ENCODE measurements at places on chromosomes 4 and X.

GRCh38 chrX:120740072-120740471, 110.2 kb upstream of the C1GALT1C1 start:
- no peak for DNase-seq

GRCh38 chr4:54746218-54746617, 88.5 kb downstream of the KIT start:
- DNase-seq = peak; percentile 5

GRCh38 chr4:138439143-138439581, 197.0 kb upstream of the SLC7A11 start:
- DNase-seq = no peak

- DNase-seq = no peak
These were observed 967.2 kb downstream of the RPA4 start for GRCh38 chrX:97850911-97851310.

- peak; percentile 82 for DNase-seq
These were observed 120.3 kb upstream of the PRKG2 start for GRCh38 chr4:81335122-81335912.

GRCh38 chr4:148214529-148215166, 227.6 kb downstream of the NR3C2 start:
- no peak for DNase-seq

GRCh38 chr4:84870398-84871163, 95.9 kb downstream of the WDFY3 start:
- peak; percentile 44 for DNase-seq

DNA sequence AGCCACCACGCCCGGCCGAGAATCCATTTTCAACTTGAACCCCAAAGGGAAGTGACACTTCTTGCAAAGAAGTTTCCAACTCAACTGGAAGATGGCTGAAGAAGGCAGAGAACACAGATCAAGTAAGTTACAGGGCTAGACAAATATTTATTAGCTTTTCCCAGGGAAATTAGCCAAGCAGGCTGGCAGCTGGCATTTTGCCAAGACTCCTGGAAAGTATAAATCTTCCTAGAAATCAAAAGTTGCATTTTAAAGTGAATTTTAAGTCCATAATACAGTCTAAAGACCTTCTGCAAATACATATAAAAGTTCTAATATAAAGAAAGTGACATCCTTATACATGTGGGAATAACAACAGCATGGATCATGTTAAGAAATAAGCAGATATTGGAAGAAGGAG, 3.4 kb upstream of the MRPL1 start:
- no peak for DNase-seq

GRCh38 chr4:23423540-23423939, 466.3 kb downstream of the PPARGC1A start:
- no peak for DNase-seq

DNA sequence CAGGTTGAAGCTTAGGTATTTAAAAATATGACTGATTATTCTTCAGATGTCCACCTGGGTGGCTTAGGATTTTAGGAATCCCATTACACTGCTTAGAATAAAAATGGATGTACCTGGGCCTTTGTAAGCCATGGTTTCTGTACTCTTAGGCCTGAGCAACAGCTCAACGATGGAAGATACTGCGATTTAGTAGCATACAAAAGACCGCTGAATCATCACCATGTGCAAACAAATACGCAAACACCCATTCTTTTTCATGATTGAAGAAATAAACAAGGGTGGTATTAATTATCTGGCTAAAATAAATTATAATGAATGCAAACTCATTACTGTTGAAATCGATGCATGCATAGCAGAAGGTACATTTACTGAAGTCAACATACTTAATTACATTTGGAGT, 188.9 kb downstream of the ZNF330 start:
- no peak for DNase-seq

DNA sequence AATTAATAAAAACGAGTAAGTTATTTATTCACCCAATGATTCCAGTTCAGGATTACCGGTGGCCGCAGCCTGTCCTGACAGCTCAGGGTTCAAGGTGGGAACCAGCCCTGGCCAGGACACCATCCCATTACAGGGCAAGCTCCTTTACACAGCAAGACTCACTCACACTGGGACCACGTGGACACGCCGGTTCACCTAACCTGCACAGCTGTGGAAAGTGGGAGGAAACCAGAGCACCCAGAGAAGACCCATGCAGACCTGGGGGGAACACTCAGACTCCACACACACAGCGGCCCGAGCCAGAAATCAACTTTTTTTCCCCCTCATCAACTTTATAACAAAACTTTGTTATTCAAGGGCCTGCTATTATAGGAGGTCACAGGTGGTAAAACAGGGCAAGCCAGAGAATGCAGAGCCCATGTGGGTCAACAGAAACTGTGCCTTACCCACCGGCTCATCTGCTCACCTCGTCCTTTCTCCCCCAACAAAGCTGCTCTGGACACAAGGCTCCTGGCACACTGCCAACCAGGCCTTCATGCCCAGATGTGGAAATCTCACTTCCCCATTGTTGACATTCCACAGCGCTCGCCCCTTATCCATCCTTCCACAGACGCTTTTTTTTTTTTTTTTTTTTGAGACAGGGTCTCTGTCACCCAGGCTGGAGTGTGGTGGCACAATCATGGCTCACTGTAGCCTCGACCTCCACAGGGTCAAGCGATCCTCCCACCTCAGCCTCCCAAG, 8.0 kb upstream of the ODAPH start:
- DNase-seq = no peak

DNA sequence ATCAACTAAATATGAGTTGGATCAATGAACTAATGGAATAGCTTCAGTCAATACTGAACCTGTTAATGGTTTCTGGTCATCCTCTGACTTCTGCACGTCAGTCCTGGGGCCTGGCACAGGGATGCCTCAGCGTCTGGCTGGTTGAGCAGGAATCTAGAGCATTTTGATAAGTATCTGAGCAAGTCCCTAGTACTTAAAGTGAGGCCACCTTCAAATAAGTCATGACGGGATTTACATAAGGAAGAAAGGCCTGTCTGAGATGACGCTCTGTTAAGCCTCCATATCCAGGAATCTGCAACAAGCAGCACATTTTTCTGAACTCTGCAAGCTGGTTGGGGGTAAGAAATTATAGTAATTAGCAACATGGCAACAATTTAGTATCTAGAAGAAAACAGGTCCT, 83.2 kb upstream of the TBC1D9 start:
- DNase-seq = no peak

GRCh38 chrX:154840856-154841255, 6.4 kb upstream of the SMIM9 start:
- DNase-seq = peak; percentile 42

- no peak for DNase-seq
These were observed 2.8 kb upstream of the PARM1 start for GRCh38 chr4:74930162-74930561.

- no peak for DNase-seq
These were observed 891.0 kb upstream of the FRG1 start for GRCh38 chr4:189049682-189050081.

DNA sequence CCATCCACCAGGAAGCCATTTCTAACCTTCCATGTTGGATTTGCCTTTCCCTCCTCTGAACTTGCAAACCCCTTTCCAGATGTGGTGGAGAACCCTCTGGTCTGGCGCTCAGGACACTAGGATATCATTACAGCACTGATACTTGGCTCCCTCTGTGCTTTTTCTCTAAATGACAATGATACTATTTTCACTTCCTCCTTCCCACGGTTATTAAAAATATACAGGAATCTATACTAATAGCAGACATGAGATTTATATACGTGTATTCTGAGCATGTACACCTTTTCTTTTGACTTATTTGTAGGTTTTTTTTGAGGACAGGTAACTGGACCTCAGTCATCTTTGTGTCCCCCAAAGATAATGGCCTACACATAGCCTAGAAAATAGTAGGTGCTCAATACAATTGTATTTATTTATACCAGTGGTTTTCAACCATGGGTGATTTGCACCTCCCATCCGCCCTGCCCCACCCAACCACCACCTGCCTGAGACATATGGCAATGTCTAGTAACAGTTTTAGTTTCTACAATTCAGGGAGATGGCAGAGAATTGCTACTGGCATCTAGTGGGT, 60.4 kb upstream of the PLAC8 start:
- DNase-seq = no peak

GRCh38 chr4:37447886-37448285, 203.3 kb downstream of the NWD2 start:
- DNase-seq = no peak

DNA sequence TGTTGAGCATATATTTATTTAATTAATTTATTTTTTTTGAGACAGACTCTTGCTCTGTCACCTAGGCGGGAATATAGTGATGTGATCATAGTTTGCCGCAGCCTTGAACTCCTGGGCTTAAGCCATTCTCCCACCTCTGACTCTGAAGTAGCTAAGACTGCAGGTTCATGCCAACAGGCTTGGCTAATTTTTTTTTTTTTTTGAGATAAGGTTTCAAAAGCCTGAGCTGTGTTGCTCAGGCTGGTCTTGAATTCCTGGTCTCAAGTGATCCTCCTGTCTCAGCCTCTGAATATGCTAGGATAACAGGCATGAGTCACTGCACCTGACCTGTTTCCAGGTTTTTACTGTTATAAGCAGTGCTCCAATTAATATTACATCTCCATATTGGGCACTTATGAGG, 4.8 kb downstream of the ADD1 start:
- no peak for DNase-seq

- DNase-seq = no peak
These were observed 410 bp downstream of the GNL3L start for GRCh38 chrX:54530357-54530900.

DNA sequence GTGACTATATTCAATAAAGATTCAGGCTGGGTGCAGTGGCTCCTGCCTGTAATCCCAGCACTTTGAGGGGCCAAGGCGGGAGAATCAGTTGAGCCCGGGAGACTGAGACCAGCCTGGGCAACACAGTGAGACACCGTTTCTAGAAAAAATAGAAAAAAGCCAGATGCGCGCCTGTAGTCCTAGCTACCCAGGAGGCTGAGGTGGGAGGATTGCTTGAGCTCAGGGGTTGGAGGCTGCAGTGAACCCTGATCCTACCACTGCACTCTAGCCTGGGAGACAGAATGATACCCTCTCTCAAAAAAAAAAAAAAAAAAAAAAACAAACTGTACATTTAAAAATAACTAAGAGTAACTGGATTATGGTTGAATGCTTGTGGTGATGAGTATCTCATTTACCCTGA, 1.1 kb downstream of the NUDT6 start:
- DNase-seq = no peak

- DNase-seq = no peak
These were observed 76.7 kb upstream of the FAM9C start for GRCh38 chrX:13121020-13121555.

DNA sequence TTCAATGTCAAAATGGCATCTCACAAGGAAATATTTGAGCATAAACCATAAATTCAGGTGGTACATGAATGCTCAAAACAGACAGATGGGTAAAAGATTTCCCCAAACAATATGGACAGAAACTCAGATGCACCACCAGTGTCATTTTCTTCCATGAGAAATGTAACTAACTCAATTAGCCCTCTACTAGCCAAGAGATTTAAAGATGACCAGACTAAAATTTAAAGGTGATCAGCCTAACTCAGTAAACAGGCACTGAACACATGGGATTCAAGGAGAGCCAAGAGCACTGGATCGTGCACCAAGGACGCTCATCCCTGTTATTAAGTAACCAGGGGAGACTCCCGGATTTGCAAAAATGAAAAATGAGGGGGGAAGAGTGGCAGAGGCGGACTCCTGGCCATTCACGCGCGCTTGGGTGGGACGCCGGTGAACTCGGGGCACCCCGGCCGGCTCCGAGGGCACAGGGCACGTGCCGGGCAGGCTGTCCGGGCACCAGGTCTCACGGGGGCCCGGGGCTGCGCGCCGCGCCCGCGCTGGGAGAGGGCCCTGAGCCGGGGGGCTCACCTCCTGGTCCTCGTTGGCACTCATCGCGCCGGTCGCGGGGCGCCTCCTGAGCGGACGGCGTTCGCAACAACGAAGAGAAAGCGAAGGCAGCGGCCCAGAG, 490 bp downstream of the RWDD4 start:
- no peak for DNase-seq

- DNase-seq = no peak
These were observed 50.4 kb upstream of the KDR start for GRCh38 chr4:55175779-55176231.

GRCh38 chrX:69177511-69178162, 12.4 kb upstream of the PJA1 start:
- DNase-seq = no peak

DNA sequence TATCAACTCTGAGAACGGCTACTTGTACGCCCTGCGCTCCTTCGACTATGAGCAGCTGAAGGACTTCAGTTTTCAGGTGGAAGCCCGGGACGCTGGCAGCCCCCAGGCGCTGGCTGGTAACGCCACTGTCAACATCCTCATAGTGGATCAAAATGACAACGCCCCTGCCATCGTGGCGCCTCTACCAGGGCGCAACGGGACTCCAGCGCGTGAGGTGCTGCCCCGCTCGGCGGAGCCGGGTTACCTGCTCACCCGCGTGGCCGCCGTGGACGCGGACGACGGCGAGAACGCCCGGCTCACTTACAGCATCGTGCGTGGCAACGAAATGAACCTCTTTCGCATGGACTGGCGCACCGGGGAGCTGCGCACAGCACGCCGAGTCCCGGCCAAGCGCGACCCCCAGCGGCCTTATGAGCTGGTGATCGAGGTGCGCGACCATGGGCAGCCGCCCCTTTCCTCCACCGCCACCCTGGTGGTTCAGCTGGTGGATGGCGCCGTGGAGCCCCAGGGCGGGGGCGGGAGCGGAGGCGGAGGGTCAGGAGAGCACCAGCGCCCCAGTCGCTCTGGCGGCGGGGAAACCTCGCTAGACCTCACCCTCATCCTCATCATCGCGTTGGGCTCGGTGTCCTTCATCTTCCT, 2.7 kb downstream of the PCDH10 start:
- no peak for DNase-seq

- no peak for DNase-seq
These were observed 733.9 kb upstream of the INTU start for GRCh38 chr4:126898815-126899214.

- no peak for DNase-seq
These were observed 157.6 kb downstream of the RASL11B start for GRCh38 chr4:53019485-53020382.

- DNase-seq = no peak
These were observed 20.5 kb downstream of the MGST2 start for GRCh38 chr4:139686130-139686529.

DNA sequence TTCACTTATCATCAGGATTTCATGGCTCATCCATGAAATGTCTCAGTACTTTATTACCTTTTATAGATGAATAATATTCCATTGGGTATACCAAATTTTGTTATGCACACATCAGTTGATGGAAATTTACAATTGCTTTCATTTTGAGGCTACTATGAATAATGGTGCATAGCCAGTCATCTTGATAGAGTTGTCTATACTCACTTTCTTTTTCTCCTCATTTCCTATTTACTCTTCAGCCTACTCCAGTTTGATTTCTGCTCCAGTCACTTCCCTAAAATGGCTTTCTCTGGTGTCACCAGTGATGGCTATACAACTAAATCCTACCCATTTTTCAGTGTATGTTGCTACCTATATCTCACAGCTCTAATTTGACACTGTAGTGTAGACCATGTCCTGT, 743.5 kb upstream of the MAGEB2 start:
- DNase-seq = no peak

All from fibroblast of skin of left biceps (primary cell).